Diencephalon (tissue), 1 donor: ENCODE measurements at places on chromosomes 6 and 20. TPM values are rescaled to one million over a fixed set of nuclear protein-coding genes. Genes with fewer than 3 reads are reported as not detected.

The CRISP2 gene
- total RNA-seq: 1.6 TPM

The ETV7 gene
- not detected for total RNA-seq

The EEF1E1 gene
- 42.4 TPM for total RNA-seq

The FNDC11 gene
- 3.5 TPM for total RNA-seq

The GTSF1L gene
- total RNA-seq: not detected

The CRIP3 gene
- 6.7 TPM for total RNA-seq

The TMEM170B gene
- total RNA-seq: 67.8 TPM

The BRPF3 gene
- total RNA-seq: 20.8 TPM

The GINS1 gene
- total RNA-seq: 14.1 TPM

The DACT2 gene
- total RNA-seq: 4.6 TPM

The FITM2 gene
- 15.5 TPM for total RNA-seq

The DEF6 gene
- total RNA-seq: 2.1 TPM

The GCNT2 gene
- 21.7 TPM for total RNA-seq

The NOTCH4 gene
- 8.8 TPM for total RNA-seq

The RAB23 gene
- total RNA-seq: 37.6 TPM

The GATA5 gene
- not detected for total RNA-seq

The PAX1 gene
- not detected for total RNA-seq

The DPPA5 gene
- total RNA-seq: not detected

The NMBR gene
- total RNA-seq: 9.7 TPM

The TRIM10 gene
- 0.23 TPM for total RNA-seq

The SERPINB1 gene
- total RNA-seq: 7.2 TPM

The ENPP1 gene
- 3.0 TPM for total RNA-seq

The LCA5 gene
- 20.5 TPM for total RNA-seq

The C6orf163 gene
- 6.2 TPM for total RNA-seq

The NUP153 gene
- total RNA-seq: 54.2 TPM

The OSTM1 gene
- 59.1 TPM for total RNA-seq

The PRDM1 gene
- total RNA-seq: 1.8 TPM

The RALGAPB gene
- total RNA-seq: 49.6 TPM

The TREM2 gene
- 8.5 TPM for total RNA-seq

The STX16 gene
- total RNA-seq: 39.7 TPM

The SOX4 gene
- total RNA-seq: 275 TPM

The EYA2 gene
- total RNA-seq: 3.5 TPM

The CMTR1 gene
- 37.8 TPM for total RNA-seq

The HCRTR2 gene
- 30.0 TPM for total RNA-seq

The THBS2 gene
- total RNA-seq: 14.1 TPM

The SLC22A16 gene
- not detected for total RNA-seq
